Amniotic epithelial cell (primary cell): ENCODE measurements at places on chromosomes 5 and 9.

GRCh38 chr5:15117688-15118087 is 246.1 kb upstream of the ANKH start:
- no peak for DNase-seq

- DNase-seq, result peak; percentile 48
Measured at GRCh38 chr5:38434966-38435705, 121.3 kb downstream of the LIFR start.

GRCh38 chr9:126389992-126390391 is 63.4 kb downstream of the MVB12B start:
- DNase-seq, result no peak

DNA sequence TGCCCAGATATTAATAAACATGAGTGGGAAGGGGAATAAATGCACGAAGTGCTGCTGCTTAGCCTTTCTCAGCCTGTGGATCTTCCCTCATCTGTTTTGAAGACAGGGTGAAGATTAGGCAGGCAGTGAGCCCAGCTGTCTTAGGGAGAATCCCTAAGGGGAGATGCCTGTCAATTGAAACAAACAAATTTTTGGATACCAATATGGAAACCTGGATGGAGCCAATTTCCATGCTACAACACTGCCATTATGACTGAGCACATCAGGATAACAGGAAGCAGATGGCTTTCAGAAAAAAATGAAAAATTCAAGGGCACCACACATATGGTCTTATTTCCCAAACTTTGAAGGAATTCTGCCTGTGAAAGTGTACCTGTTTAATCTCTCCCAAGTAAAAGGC is 80.3 kb downstream of the HMHB1 start:
- no peak for DNase-seq

- no peak for DNase-seq
Measured at GRCh38 chr5:10792336-10792735, 31.3 kb upstream of the DAP start.
